ENCODE measurements at places on chromosomes 11 and 22. TPM values are rescaled to one million over a fixed set of nuclear protein-coding genes. Genes with fewer than 3 reads are reported as not detected.
A peak's percentile ranks its signal among the peaks of the same experiment; 100 is the strongest.

DNA sequence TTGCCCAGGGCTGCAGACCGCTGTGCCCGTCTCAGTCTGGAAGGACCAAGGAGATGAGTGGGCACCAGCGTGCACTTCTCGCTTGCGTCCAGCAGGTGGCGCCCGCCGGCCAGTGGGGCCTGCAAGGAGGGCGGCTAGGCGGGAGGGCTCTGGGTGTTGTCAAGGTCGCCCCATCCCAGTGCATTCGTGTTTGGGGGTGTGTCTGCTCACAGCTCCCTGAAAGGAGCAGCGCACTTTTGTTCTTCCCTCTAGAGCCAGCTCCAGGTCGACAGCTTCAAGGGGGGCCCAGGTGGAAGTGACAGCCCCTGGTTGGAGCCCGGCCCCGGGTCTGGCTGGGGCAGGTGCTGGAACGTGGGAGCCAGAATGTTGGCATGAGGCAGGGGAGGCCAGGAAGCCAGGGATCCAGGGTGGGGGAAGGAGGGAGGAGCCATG lies 23.4 kb upstream of the MPPED1 start:
- DNase-seq, result peak; percentile 74

DNA sequence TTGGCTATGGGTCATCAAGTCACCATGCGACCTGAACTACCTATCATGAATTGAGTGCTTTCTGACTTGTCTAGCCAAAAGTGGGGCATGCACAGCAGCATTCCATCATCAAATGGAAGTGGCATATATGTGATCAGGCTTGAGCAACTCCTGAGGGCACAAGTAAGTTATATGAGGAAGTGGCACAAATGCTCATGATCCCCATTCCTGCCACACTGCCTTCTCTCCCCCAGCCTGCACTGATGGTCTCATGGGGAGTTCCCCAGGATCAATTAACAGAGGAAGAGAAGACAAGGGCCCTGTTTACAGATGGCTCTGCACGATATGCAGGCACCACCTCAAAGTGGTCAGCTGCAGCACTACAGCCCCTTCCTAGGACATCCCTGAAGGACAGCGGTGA lies 21.8 kb downstream of the MS4A4E start:
- DNase-seq, result no peak

DNA sequence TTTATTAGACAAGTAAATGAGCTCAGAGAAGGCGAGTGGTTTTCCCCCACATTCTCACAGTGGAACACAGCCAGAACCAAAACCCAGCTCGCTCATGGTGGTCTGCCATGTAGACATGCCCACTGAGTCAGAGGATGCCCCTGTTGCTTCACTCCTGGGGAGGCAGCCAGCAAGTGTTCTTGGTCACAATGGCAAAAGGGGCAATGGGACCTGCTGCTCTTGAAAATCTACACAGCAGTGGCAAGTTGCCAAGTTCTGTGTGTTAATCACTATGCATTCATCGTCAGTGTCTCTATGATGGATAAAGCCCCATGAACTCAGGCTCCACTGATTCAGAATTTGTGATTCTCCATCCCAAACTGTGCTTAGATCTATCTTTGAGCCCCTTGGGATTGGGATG lies 64.7 kb upstream of the TBCEL start:
- no peak for DNase-seq

- DNase-seq, result no peak
These were observed 39.4 kb upstream of the NUP50 start for GRCh38 chr22:45124176-45124847.

- no peak for DNase-seq
These were observed 11.7 kb downstream of the FJX1 start for GRCh38 chr11:35629914-35630313.

DNA sequence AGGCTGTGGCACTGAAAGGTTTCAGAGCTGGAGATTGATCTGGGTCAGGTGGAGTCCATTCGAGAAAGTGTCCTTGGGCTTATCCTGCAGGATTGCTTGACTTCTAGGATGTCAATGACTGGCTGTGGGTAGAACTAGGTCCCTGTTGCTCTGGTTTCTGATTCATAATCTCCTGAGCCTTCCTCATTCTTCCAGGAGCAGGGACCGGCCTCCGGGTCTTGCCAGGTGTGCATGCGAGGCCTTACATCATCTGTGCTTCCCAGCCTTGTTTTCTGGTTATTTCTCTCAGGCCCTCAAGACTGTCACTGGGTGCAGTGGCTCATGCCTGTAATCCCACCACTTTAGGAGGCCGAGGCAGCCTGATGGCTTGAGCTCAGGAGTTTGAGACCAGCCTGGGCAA lies 33.3 kb upstream of the SORL1-AS1 start:
- DNase-seq, result no peak

DNA sequence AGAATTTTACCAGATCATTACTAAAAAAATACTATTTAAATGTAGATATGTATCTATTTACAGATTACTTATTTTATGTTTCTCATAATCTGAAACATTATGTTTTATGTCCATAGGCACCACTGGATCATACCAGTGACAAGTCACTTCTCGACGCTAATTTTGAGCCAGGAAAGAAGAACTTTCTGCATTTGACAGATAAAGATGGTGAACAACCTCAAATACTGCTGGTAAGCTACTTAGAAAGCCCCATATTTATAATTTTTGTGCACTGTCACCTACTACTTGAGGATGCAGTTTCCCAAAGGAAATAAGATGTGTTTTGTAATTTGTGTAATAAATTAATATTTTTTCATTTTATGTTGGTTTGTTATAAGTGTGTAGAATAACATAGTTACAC lies 42.6 kb downstream of the USP47 start:
- no peak for DNase-seq

SLC22A25 gene
- not detected for total RNA-seq

CADM1 gene
- 0.49 TPM for total RNA-seq

PLAAT3 gene
- total RNA-seq, result 2.3 TPM
